CD4-positive, alpha-beta T cell treated with Interleukin-15 for 4 hours (primary cell): ENCODE measurements at places on chromosomes 7 and 10.

- no peak for DNase-seq
Measured at GRCh38 chr7:151046603-151047573, 1.4 kb upstream of the ASIC3 start.

DNA sequence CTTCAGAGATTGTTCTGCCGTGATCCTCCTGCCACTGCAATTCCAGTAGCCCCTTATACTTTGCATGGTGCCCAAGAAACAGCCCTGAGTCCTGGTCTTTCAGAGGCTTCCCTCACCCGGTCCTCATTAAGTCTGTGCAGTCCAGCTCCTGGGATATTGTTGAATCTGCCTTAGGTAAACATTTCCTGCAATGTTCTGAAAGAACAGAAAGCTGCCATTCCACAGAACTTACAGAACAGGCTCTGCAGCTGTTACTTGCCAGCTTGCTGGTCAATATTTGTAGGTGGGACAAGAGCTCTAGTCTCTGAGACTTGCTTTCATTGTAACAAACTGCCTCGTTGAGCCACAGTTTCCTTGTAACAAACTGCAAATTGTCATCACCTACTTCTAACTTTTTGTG is 115.0 kb upstream of the KIF5B start:
- no peak for DNase-seq

DNA sequence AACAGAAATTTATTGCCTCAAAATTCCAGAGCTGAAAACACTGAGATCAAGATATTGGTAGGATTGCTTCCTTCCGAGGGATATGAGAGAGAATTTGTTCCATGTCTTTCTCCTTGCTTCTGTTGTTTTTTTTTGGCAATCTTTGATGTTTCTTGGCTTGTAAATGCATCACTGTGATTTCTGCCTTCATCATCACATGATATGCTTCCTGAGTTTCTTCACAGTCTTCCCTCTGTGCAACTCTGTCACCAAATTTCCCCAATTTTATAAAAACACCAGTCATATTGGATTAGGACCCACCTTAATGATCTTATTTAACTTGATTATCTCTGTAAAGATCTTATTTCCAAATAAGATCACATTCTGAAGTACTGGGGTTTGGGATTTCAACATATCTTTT is 14.7 kb downstream of the TMEM236 start:
- DNase-seq: no peak

DNA sequence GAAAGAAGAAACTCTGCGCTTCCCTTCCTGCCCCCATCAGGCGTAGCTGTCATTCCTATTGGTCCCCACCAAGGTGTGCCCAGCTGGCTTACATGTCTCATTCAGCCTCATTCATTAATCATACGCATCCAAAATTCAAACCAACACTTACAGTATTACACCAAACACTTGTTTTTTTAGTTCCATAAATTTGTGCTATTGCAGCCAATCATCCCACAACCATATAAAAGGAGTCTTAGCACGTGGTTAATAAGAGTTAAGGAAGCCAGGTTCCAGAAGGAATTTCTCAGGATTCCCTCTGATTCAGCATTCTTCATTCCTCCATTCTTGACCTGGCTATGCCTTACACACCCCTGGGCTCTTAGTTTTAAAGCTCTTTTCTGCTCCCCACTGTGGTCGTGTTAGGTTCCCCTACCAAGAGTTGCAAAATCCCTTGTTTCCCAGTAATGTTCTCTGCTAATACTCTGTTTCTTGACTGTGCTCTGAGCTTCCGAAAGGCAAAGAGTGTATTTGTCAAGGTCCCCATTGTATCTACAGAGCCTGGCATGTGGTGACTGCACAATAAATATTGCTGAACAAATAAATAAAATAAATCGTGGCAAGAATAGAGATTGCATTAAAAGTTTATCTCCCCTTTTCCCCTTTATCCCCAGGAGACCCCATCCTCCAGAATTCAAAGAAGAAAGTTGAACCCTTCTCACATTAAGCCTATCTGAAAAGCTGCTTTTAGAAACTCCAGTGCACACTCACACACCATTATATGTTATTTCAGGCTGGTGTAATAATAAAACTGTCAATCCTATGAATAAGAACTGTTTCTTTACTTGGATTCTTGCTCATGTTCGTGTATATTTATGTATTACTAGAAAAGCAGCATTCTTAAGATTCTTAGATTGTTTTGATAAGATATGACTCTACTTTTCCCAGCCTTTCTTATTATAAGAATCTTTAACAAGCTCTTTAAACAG is 514.4 kb downstream of the INHBA start:
- DNase-seq: no peak

- DNase-seq: no peak
Measured at GRCh38 chr10:43389867-43390266, 18.4 kb downstream of the FXYD4 start.

- no peak for DNase-seq
Measured at GRCh38 chr7:129804111-129804889, 148.5 kb downstream of the UBE2H start.

- DNase-seq: no peak
Measured at GRCh38 chr7:47405921-47406800, 175.8 kb downstream of the TNS3 start.

- peak; percentile 41 for DNase-seq
Measured at GRCh38 chr10:91198781-91199180, 21.7 kb upstream of the PCGF5 start.

- no peak for DNase-seq
Measured at GRCh38 chr10:128417826-128418225, 291.6 kb upstream of the MKI67 start.

DNA sequence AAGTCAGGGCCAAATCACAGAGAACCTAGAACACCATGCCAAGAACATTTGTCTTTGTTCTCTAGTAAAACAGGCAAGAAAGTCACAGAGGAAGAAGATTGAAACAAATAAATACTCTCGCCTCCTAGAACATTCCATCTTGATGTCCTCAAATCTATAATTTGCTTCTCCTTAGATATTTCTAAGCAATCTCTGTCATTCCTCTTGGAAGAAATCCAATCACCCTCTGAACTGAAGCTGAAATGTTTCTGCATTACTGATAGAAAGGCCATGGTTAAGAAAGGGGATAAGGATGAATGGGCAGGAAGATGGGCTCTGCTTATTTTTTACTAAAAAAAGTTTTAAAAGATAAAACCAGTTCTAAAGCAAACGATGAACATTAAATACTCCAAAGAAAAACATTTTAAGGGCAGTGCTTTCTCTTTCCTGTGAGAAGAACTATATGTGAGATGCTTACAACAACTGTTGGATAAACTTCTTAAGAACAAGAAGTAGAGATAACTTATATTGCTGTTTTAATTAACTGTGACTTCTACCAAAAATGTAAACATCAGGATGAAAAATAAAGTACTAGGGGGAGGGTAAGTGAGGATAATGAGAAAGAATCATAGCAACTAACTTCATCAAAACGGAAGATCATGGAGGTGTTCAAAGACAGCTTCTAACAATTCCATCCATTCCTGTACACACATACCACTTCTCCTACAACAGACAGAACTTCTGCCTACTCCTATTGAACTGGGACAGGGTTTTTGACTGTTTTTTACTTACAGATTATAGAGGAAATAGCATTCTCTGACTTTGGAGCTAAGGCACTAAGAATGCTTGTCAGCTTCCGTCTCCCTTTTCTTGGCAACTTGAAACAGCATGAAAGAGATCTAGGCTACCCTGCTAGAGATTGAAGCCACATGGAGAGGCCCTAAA is 153.0 kb upstream of the LRRTM3 start:
- DNase-seq: no peak

DNA sequence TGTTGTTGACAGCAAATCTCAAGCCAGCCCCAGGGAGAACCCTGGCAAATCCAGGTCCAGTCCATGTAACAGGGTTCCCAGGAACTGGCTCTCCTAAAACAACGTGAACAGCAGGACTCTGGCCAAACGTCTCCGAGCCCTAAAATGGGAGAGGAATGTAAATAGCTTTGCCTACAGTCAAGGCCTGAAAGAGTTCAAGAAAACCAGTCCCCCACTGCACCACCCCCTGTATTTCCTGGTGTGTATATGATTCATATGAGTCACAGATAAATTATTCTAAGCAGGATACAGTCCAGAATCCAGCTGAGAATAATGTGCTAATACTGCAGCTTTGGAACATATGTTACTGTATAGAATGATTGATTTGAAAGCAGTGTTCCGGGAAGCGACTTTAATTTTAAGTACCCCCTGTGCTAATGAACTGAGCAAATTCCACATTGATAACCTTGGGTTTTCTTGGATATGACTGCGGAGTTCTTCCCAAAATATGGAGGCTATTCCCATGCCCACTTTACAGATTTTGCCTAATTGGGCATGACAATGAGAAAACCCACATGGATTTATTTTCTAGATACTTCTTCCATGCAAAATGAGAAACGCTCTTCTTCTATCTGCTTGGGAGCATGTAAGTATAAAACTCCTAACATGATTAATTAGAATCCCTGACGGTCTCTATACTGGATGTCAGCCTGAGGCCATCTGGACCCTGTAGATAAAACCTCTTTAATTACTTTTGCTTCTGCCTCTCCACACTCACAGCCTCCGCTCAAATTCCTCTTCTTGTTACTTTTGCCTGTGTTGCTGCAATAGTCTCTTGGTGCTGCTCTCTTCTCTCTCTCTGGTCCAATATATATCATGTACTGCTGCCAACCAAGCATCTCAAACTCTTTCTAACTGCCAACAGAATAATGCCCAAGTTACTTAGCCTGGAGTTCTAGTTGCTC is 50.2 kb downstream of the LAMB4 start:
- DNase-seq: no peak

- DNase-seq: no peak
Measured at GRCh38 chr10:101967119-101967518, 88.9 kb downstream of the ARMH3 start.

GRCh38 chr7:68043546-68043945 is 1046.9 kb downstream of the TYW1 start:
- DNase-seq: no peak

DNA sequence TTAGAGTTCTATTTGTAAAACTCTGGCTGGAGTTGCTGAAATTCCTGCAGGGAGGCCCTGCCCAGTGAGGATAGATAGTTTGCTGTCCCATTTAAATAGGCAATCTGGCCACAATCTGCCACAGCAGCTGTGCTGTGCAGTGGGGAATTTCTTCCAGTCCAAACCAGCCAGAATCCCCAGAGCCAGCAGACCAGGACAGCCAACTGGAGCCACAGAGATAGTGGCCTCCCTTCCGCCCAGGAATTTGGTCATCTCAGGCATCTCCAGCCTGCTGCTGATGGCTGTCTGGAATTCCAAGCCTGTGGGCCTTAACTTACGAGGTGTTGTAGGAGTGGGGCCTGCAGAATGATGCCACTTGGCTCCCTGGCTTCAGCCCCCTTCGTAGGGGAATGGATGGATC is 643.4 kb downstream of the DNAJB9 start:
- no peak for DNase-seq

- DNase-seq: no peak
Measured at GRCh38 chr7:25124465-25125136, 459 bp downstream of the CYCS start.

DNA sequence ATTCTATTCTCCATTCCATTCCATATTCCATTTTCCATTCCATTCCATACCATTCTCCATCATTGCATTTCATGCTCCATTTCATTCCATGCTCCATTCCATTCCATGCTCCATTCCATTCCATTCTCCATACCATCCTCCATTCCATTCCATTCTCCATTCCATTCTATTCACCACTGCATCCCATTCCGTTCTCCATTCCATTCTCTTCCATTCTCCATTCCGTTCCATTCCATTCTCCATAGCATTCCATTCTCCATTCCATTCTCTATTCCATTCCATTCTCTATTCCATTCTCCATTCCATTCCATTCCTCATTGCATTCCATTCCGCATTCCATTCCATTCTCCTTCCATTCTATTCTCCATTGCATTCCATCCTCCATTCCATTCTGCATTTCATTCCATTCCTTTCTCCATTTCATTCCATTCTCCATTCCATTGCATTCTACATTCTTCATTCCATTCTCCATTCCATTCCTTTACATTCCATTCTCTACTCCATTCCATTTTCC is 84.0 kb downstream of the NSUN6 start:
- DNase-seq: no peak

DNA sequence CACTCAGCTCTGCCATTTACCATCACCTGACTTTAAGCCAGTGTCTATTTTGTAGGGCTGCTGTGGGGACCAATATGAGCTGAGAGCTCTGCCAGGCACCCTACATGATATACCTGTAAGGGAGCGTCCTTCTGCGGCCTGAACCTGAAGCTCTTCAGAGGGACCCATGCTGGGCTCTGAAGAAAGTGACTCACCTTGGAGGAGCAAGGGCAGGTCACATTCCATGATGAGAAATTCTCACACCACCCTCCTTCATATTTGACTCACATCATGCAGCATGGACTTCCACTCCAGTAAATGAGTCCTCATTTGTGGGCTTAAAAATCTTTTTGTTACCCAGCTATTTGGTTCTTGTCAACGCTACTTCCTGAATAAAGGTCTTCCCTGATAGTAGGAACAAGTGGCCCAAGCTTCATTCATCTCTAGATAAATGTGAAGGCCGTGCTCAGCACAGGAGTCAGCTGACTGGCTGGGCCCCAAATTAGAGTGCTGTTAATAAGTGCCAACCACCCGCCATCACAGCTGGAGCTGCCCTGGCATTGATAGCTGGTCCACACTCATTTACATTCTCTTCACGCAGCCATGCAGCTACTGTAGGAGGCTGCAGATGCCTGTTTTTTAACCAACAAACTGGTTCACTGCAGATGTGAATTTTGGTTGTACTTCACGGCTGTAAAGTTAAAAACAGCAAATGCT is 78.4 kb downstream of the RNF216 start:
- no peak for DNase-seq

DNA sequence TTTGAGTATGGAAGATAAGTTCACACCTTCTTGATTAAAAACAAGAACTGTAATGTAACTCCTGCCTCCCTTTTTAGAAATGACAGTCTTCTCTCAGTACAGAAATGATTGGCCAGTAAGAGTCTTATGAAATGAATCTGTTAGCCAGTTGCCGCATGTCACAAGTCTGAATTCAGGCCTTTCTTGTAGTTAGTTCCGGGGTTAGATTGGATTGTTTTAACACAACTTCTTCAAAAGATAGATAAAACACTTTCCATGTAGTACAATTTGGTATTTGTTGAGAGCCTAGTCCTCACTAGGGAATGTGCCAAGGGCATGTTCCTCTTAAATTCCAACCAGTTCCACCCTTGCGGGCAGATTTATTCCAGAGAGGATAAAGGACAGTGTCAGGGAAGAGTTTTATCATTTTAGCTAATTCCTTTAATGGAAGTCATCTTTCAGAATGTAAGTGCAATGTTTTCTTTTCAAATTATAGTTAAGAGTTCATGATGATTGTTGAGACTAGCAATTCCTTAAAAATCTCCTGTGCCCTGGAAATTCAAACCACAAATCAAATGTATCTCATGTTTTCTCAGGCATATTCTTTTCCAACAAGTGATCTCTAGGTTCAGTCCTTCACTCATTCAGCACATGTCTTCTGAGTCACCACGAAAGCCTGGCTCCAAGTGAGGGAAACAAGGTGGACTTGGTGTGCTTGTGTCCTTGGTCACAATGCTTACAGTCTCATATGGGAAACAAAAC is 4.1 kb downstream of the FHIP2A start:
- no peak for DNase-seq
